NCI-H460 (cell line): ENCODE measurements at places on chromosomes 2 and 18.
A peak's percentile ranks its signal among the peaks of the same experiment; 100 is the strongest.

DNA sequence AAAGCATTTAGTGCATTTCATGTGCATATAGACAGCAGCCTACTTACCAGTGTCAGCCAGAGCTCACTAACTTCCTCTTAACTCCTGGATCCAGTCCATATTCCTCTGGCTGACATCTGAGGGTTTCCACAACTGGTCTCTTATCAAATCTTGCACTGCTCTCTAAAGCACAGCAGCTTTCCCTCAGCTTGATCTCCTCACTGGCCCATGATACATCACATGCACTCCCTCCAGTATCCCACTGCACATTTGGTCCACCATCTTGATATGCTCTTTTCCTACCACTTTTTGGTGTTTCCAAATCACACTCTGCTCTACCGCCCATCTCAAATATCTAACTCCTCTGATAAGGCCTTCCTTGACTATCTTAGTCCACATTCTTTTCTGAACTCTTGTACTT lies 105.0 kb upstream of the ZFP36L2 start:
- no peak for DNase-seq

DNA sequence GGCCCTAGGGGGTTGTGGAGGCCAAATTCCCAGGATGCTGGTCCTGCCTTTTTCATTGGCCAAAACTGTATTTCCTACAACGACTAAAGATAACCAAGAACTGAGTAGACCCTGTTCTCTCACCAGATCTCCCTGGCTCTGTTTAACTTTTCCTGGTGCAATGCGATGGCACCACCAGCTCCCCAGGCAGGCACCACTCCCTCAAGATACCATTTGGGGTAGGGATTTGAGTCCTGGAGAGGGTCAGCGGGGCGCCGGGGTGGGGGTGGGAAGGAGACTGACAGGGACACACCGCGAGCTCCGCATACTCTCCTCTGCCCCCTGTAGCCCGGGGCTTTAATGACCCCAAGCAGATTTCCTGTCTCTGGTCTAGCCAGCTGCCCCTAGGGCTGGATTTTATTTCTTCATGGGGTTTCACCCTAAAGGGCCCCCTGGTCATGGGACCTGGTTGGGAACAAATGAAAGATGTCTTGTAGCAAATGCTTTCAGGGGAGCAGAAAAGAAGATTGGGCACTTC lies 7.3 kb downstream of the SIX2 start:
- no peak for DNase-seq

GRCh38 chr2:120883607-120884440 lies 148.2 kb downstream of the GLI2 start:
- DNase-seq: no peak

GRCh38 chr18:49678440-49678839 lies 116.6 kb downstream of the LIPG start:
- DNase-seq: no peak

- DNase-seq: peak; percentile 86
Measured at GRCh38 chr2:207561386-207562080, 31.8 kb downstream of the CREB1 start.

GRCh38 chr2:239147376-239147775 lies 253.4 kb downstream of the HDAC4 start:
- DNase-seq: no peak

DNA sequence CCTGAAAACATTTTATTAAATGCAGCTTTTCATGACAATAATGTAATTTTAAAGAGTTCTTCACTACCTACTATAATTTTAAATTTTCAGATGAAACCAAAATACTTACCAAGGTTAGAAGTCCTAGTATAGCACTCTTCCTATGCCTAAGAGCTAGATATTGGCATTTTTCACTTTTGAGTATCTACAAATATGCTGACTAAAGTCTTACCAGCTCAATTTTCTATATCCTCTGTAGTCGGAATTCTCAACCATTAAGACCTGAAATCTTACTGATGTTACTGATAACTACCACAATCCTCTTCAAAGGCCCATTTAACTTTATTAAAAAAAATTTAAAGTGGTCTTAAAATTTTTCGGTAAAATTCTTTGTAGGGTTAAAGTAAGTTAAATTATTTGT lies 32.0 kb downstream of the PREPL start:
- DNase-seq: no peak

GRCh38 chr2:24421668-24422067 lies 61.3 kb upstream of the ITSN2 start:
- DNase-seq: peak; percentile 47

- no peak for DNase-seq
Measured at GRCh38 chr18:75159646-75160356, 49.1 kb downstream of the PTGR3 start.

DNA sequence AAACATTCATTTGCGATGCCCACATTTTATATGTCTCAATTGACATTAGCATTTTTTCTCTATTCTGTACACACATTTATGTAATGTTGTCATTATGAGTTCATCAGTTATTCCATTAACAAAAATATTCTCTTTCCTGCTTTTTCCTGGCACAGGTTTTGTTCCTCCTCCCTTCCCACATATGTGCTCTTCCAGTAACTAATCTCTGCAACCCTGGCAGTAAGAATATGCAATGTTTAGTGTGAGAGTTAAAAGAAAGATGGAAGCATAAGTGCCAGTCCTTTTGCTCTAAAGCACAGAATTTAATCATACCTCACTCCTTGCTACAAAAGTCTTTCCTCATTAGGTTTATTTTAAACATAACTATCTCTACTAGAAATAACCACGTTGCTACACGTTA lies 155.8 kb upstream of the ERBB4 start:
- DNase-seq: peak; percentile 16

- no peak for DNase-seq
Measured at GRCh38 chr2:155733091-155733853, 599.2 kb downstream of the NR4A2 start.

DNA sequence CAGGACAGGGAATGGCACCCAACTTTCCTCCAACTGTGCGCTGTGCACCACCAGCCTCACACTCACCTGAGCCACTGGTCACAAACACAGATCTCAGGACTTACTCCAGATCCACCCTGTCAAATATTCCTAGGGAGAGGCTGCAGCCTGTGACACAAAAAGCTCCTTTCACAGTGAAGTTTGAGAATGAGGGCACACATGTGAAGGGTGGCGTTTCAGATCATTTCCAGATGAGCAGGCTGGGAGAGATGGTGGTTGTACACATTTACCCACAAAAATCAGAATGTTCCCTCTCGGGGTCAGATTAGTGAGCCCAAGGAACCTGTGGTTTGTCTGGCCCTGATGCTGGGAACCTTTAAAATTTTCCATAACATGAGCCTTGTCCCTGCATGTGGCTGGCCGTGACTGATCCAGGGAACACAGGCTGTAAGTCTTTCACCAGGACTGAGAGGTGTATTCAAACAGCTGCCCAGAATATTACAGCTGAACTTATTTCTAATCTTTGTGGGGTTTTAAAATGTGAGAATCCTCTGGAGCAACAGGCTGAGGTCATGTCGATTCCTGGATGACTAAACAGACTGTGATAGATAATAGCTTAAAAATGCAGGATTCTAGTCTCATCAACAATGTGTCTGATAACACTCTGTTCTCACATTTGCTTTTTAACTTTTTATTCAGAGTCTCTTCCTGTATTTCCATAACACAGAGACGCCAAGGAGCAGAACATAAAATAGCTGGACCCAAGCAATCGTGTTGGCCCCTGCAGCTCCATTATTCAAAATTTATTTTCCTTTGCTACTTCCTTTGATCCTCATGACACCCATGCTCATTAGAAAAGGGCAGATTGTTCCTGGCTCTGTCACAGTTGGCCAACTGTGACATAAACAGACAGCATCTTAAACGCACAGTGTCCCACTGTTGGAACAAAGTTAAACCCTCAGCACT lies 35.5 kb downstream of the IL1R2 start:
- no peak for DNase-seq

- DNase-seq: no peak
Measured at GRCh38 chr2:138548796-138549195, 47.2 kb downstream of the SPOPL start.

DNA sequence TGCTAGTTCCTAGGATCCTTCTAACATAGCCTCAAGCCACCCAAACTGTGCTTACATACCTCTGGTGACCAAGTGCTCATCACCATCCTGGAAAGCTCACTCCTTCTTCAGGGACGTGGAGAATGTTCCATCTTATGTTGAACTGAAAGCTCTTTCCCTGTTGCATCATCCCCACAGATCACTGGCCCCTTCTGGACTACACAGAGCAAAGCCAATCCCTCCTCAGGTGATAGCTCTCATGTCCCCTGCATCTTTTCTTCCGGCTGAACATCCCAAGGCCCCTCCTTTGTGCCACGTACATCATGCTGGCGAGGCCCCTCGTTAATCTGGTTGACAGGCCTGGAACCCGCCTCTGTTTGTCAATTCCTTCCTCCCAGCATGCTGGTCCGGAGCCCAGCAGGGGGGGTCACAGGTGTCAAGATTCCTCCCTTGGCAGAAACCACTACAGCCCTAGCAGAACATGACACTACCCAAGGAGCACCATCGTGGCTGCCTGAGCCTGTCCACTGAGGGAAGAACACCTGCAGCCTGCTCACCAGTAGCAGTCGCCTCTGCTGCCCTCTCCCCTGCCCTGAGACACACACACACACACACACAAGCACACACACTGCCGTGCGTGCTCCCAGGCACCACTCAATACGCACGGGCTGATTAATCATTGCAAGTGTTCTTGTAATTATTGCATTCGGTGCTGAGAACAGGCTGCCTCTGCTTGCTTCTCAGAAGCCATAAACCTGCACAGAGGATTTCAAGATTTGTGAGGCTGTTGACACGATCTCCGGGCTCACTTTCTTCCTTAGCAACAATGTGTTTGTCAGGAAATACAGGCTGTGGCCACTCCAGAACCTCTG lies 6.3 kb upstream of the KCNK3 start:
- no peak for DNase-seq

- peak; percentile 57 for DNase-seq
Measured at GRCh38 chr18:48230467-48231113, 178.6 kb downstream of the ZBTB7C start.

DNA sequence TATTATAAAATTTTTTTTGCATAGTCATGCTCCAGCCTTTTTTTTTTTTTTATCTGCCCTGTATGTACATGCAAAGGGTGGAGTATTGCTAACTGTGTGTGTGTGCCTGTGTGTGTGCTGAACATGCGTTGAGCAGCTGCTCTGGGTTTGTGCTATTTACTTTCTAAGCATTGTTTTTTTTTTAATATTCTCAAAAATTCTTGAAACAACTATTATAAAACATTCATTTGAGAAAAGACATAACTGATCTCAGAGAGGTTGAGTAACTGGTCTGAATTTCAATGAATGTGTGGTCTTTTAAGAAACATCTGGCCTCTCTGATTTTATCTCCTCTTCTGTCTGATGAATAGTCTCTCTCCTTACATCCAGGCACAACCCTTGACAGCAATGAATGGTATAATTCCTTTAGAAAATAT lies 366.0 kb upstream of the SLC14A2 start:
- DNase-seq: no peak

DNA sequence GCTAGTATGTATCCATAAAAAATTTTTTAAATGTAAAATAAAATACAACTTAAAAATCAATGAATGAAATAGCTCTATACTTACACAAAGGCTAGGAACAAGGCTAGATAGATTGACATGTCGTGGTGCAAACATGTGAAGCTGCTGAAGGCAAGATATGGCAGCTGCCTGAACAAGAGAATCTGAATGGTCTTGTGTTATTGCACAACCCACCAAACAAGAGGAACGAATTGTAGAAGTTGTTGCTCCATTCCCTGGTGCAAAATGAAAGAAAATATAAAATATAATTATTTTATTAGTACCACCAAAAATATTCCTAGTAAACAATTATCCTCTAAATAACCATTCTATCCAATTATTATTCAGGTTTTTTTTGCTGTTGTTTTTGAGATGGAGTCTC lies 46.4 kb downstream of the HEATR5B start:
- DNase-seq: no peak

DNA sequence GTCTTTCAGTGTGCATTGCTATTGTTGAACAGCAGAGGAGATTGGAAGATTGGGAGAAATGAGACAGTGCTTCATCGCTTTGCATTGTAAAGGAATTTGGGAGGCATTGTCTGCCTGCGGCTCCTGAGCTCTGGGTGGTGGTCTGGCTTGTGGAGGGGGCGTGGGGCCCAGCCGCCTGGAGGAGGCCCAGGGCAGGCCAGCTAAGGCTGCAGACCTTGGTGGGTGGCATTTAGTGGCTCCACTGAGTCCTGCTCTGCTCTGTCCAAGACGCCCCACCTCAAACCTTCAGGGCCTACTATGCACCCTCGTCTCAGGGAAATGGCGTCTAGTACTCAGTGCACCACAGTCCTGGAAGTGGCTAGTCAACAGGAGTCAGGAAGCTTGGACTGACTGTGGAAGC lies 5.7 kb upstream of the HS1BP3 start:
- DNase-seq: no peak

GRCh38 chr2:199932312-199932855 lies 21.3 kb downstream of the C2orf69 start:
- DNase-seq: no peak

DNA sequence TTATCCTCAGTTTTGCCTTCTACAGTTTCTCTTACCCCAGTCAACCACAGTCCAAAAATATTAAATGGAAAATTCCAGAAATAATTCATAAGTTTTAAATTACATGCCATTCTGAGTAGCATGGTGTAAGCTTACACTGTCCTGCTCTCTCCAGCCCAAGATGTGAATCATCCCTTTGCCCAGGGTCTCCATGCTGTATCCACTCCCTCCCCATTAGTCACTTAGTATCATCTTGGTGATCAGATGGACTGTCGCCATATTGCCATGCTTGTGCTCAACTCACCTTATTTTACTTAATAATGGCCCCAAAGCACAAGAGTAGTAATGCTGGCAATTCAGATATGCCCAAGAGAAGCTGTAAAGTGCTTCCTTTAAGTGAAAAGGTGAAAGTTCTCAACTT lies 18.5 kb upstream of the CCNT2 start:
- DNase-seq: no peak

DNA sequence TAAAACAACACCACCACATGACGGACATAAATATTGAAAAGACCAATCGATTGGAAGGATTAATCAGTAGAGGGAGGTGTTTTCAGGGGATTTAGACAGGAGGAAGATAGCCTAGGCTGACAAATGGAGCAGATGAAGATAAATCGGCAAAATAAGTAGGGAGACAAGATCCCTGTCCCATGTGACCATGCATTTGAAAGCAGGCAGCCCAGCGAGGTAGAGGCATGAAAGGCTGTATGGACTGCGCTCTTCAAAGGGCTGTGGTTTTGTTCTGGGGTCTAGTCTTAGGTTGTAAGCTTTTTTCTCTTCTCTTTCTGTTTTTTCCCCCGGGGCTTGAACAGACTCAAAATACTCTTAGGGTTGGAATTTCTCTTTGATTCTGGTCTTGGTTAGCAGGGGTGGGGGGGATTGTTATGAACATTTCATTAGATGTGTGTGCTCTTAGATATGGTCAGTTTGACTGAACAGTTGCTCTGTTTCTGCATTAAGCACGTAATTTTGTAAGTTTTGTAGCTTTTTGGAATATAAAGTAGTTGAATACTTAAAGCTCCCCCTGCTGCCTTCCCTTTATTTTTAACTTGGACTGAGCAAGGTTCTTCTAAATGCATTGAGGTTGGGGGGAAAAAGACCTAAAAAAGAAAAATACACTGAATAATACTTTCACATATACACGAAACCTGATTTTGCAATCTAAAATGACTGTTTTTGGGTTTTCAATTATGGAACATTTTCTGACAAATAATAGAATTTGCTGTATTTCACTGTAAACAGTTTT lies 32.2 kb downstream of the ZNF532 start:
- no peak for DNase-seq
